ENCODE measurements at places on chromosomes 2 and 18.

- DNase-seq, result no peak
Measured at GRCh38 chr2:233033672-233034071, 1.2 kb downstream of the NEU2 start.

DNA sequence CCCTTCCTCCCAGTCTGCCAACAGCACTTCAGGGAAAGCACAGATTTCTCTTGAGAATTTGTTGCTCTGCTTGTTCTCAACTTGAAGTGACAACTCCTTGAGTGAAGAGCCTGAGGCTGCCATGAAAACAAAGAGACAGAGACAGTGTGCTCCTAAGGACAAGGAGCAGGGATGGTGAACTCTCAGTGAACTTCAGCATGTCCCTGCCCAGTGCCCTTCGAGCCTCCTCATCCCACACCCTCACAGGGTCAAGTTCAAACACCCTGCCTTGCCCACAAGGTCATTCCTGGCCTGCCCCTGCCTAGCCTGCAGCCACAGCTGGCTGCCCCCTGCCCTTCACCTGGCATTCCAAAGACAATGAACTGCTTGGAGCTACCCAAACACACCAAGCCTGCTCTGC is 343.5 kb upstream of the KLHL29 start:
- DNase-seq, result no peak

DNA sequence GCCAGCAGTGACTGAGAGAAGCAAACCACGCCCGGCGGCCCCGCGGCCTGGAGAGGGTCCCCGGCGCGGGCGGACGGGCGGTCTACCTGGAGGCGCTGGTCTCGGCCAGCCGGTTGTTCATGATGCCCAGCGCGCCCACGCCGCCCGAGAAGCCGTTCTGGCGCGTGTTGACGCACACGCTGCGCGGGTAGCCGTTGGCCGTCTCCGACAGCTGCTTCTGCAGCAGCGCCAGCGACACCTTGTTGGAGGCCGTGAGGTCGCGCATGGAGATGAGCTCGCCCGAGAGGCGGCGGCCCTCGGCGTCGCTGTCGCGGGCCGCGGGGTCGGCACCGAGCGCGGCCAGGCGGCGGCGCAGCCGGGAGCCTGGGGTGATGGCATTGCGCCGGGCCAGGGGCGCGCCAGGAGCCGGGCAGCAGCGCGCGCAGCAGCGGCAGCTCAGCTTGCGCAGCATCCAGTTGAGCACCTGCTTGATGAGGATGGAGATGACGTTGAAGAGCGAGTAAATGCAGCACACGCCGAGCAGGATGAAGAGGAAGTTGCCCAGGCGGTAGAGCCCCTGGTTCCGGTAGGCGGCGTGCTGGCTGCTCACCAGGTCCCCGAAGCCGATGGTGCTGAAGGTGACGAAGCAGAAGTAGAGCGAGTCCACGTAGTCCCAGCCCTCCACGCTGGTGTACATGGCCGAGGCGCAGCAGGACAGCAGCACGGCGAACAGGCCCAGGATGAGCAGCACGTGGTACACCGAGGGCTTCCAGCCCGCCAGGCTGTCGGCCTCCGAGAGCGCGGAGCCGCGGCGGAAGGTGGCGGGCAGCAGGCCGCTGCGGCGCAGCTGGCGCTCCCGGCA is 118.1 kb downstream of the MSH2 start:
- no peak for DNase-seq

DNA sequence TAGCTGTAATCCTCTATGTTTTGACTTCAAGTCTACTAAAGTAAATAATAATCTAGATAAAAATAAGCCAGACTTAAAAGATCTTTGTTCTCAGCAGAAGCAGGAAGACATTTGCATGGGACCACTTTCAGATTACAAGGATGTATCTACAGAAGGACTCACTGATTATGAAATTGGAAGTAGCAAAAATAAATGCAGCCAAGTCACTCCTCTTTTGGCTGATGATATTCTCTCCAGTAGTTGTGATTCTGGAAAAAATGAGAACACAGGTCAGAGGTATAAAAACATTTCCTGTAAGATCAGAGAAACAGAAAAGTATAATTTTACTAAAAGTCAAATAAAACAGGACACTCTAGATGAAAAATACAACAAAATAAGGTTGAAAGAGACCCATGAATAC is 338.4 kb downstream of the ZNF804A start:
- DNase-seq, result no peak

DNA sequence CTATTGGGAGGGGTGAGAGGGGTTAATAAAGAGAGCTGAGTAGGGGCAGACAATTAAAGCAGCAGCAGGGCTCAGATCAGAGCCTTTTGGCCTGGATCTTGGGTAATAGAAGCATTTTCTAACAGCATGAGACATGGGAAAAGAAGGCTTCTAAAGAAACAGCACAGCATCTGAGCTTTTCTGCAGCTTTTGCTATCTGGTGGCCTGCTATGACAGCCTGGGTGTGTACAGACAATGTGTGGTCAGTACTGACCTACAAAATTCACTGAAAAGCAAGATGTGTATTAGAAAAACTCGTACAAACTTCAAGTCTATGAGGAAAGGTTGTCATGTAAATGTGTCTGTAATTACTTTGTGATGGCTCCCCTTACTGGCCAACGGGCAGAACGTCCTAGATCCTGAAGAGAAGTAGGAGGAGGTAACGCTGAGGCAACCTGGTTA is 95.6 kb downstream of the GALNT3 start:
- peak; percentile 44 for DNase-seq

DNA sequence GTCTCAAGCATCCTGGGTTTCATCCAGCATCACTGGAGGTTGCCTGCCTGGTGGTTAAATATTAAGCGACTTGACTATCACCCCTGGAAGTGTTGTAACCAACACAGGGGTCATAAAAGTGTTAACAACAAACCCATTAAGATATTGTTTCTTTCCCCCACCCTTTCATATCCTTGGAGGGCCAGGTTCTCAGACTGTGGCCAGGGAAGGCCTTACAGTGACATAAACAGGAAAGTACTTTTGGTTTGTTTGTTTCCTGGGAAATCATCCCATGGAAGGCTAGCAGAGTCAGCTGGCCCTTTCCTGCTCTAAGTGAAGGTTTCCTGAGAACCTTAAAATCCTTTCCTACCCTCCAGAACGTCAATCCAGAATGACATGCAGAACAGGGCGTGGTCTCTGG is 160.9 kb downstream of the CLIP4 start:
- DNase-seq, result no peak

- DNase-seq, result no peak
Measured at GRCh38 chr2:231399046-231399852, 3.7 kb downstream of the B3GNT7 start.

- no peak for DNase-seq
Measured at GRCh38 chr2:79120194-79120713, at the start of gene REG1A. Gene REG1A (plus strand): TSS chr2:79120488. CDS start chr2:79120862, 374 bp downstream.

DNA sequence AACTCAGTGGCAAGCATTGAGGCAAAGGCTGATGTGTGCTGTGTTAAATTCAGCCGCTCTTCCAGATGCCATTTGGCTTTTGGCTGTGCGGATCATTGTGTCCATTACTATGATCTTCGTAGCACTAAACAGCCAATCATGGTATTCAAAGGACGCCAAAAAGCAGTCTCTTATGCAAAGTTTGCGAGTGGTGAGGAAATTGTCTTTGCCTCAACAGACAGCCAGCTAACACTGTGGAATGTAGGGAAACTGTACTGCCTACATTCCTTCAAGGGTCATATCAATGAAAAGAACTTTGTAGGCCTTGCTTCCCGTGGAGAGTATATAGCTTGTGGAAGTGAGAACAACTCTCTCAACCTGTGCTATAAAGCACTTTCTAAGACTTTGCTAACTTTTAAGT is 195.5 kb upstream of the RAB12 start:
- no peak for DNase-seq

DNA sequence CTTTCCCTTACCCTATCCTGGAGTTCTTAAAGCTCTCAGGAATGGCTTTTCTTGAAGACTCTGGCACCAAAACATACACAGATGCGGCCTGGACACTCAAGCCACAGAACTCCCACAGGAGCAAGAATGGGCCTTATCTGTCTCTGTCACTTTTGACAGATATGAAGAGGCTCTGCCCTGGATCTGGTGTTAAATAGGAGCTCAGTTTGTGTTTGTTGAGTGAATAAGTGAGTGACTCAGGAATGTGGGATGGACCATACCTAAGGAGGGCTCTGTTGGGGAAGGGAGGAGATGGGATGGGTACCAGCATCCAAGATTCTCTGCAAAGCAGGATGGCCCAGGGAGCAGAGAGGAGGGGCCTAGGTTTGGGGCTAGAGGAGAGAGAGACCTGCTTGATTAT is 33.9 kb upstream of the EPAS1 start:
- no peak for DNase-seq

DNA sequence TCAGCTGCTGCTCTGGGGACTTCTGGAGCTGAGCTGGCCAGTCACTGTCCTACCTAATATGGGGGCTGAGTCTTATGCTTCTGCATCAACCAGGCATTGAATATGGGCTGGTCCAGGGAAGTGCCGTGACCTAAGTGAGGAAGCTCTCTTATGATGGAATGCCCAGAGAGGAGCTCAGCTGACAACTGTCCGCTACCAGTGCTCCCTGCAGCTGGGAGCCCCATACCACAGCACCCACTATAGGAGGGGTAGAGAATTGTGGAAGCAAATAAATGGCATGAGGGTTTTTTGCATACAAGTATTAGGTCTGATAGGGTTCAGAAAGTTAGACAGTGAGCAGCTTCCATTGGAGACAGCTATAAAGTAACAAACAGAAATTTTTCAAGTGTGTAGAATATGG is 4.5 kb downstream of the TIMM21 start:
- DNase-seq, result no peak

- no peak for DNase-seq
Measured at GRCh38 chr2:224084266-224084892, 45.3 kb upstream of the SERPINE2 start.

DNA sequence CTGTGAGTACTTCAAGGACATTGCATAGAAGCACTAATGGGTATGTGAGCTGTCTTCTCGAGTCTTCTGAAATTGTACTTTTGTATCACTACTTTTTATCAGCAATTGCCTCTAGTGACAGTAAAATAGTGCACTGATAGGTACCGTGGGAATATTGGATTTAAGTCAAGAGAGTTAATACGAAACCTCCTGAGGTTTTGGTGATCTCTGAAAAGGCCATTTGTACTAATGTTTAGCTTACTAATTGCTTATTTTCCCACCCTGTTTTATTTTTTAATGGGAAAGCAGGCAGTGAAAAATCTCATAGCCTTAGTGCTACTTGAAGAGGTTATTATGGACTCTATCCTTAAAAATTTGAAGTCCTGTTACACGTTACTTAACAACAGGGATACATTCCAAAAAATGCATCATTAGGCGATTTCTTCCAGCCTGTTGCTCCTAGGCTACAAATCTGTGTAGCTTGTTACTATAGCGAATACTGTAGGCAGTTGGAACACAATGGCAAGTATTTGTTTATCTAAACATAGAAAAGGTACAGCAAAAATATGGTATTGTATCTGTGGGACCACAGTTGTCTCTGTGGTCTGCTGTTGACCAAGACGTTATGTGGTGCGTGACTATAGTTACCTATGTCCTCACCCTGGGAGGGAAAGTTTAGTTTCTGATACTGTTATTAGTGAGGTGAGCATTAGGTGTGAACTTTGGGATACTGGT is 65.9 kb downstream of the CAB39 start:
- no peak for DNase-seq

GRCh38 chr2:36770542-36771287 is 74.2 kb downstream of the VIT start:
- DNase-seq, result no peak

GRCh38 chr2:73776381-73776780 is 3.5 kb downstream of the DUSP11 start:
- no peak for DNase-seq

Data from NCI-H187 treated with DMSO at 0.1 percent for 48 hours (cell line).